ENCODE measurements at places on chromosomes 12 and 14.
A peak's percentile ranks its signal among the peaks of the same experiment; 100 is the strongest.

DNA sequence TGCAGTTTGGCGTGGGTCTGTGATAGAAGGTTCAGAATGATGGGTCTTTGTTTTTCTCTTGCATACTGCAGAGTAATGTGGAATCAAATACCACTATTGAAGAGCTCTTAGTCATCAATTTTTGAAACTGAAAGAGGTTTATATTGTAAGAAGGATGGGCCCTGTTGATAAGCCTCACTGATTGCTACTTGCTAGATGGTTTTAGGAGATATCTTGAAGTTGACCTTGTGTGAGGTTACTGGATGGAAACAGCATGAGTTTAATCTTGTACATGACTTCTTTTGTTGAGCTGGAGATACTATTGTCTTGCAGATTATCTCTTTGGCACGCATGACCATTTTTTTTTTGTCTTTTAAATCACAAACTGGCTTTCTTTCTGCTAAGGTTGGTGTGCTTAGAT is 13.8 kb downstream of the BICD1 start:
- no peak for DNase-seq

- DNase-seq: no peak
These were observed 56.1 kb downstream of the TECPR2 start for GRCh38 chr14:102418853-102419240.

GRCh38 chr12:71691504-71692129 is 5.7 kb downstream of the TMEM19 start:
- DNase-seq: no peak

DNA sequence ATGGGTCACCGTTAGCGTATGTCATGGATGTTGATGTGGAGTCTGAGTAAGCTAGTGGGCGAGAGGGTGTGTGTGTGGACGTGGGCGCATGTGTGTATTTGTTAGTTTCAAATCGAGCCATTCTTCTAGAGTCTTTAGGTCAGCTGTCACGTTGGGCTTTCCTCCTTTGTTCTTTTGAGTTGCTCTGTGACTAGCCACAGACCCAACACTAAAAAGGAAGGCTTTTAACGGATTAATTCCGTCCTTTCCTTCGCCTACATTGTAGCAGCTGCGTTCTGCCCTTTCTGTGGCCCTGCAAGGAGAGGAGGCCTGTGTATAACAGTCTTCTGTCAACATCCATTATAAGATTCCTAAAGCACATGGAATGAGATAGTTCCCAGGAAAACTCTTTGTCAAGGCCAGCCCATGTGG is 117.2 kb upstream of the DNM1L start:
- no peak for DNase-seq

DNA sequence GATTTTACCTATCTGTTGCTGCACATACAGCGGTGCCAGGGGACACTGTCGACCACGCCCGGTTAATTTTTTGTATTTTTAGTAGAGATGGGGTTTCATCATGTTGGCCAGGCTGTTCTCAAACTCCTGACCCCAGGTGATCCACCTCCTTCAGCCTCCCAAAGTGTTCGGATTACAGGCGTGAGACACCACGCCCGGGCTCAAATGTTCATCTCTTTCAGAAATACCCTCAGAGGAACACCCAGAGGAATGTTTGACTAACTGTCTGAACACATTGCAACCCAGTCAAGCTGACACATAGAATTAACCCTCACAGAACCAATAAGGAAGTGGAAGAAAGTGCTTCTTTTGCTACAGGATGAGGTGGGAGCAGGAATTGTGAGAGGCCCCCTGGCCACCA is 15.0 kb upstream of the ETFBKMT start:
- no peak for DNase-seq

DNA sequence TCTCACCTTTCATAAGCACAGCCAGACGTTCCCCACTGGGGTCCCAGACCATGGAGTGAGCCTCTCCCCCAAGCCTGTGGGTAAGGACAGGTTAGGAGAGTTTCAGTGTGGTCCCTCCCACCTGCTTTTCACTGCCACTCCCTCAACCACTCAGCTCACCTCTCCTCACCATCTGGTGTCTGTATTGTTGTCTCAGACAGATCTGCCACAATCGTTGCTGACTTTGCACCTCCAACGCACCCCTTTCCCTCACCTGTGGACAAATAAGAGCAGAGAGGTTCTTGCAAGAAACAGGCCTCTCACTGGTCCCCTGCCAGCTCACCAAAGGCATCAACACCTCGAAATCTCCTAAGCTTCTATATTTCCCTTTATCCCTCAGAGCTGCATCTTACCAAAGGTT is 8.8 kb downstream of the MYG1 start:
- no peak for DNase-seq

DNA sequence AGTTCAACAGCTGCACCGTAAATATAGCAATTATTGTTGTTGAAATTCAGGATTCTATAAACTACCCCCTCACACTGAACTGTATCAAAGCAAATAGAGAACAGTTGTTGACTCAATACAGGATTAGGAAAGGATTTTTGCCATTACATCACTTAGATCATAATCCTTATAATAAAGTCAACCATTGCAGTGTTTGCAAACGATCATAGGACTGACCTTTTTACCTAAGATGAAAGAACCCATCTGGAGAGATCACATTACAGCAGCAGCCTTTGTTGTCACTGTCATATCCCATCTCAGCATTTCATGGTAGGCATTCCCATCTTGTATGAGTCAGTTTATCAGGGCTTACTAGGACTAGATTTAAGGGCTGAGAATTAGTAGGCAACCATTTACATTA is 96.1 kb downstream of the IPO8 start:
- DNase-seq: no peak

DNA sequence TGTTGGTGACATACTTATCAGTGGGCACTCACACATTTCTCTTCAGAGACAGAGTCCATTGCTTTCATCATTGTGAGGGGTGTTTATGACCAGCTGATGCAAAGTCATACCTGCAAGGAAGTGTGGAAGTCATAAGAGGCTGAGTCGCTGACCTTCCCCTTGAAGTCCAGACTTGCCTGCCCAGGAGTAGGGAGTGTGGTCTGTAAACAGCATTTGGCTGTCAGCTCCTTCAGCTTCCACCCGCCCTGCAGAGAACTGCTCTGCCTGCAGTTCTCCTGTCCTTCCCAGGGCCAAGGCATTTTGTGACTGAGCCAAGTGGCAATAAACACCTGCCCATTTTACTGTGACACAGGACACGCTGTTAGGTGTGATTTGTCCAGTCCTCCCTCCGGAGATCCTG is 801.3 kb downstream of the BCL11B start:
- DNase-seq: no peak

- DNase-seq: no peak
These were observed 53.1 kb downstream of the TAOK3 start for GRCh38 chr12:118319627-118320026.

DNA sequence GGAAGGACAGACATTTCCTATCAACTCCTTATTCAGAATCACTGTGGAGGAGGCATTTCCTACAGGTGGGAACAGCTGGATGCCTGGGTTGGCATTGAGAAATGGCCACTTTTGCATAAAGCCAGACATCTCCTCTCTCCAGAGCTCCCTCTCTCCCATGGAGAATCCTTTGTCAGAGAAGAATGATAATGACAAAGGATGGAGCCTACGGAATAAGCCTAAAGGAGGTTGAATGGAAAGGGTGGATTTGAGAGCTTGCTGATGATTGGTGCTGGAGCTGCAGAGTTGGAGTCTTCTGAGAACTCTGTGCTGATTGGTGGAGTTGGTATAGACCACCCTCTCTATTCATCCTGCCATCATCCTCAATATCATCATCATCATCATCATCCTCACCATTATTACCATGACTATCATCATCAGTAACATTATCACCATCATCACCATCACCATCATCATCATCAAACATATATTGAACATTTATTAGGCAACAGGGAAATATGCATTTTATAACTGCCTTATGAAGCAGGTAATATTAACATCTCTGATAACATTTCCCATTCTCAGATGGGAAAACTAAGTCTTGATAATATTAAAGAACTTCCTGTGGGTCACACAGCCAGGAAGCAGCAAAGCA is 89.2 kb upstream of the HSPB8 start:
- no peak for DNase-seq

- DNase-seq: no peak
These were observed 121.7 kb downstream of the RALGAPA1 start for GRCh38 chr14:35687335-35687939.

DNA sequence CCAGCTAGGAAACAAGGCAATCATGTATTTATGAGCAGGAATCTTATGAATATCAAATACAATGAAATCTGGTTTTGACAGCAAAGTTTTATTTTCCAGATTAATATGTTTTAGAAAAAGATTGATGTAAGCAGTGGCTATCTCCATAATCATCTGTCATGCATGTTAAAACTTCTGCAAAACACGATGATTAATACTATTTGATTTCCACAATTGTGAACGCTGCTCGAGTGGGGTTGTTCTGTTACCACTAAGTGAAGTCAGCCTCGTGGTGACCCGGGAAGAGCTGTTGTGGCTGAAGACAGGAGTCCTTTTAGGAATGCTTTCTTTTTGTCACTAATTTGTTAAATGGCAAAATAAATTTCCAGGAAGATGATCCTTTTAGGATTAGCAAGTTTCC is 9.4 kb downstream of the CFAP251 start:
- no peak for DNase-seq

DNA sequence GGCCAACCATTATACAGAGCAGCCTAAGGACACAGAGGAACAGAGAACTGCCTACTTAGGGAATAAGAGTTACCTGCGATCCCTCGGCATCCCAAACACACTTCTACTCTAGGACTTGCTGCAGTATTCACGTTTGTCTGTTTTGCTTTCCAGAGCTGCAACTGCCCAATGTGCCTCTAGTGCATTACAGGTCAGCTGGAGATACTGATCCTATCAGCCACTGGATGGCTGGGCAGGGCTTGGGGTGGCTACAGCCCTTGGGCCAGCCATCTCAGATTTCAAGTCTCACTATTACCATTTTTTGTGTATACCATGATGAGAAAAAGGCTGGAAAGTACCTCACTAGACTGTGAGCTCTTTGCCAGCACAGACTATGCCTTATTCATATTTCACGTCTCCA is 4.6 kb downstream of the ARF3 start:
- DNase-seq: no peak

DNA sequence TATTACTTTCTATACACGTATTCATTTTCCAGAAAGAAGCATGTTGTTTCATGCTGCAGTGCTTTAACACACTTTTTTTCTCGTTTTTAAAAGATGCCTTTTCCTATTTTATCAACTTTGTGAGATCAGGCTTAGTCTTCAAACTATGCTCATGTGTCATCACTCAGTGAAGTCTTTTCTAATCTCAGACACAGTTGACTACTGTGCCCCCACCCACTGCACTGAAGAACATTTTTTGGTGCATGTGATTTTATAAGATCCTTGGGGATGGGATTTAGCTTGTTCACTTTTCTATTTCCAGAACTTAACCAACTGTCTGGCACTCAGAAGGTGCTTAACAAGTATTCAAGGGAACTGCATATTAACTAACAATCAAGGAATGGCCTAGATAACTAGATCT is 85.5 kb downstream of the CDK17 start:
- DNase-seq: no peak

- DNase-seq: no peak
These were observed 22.4 kb downstream of the NID2 start for GRCh38 chr14:52046376-52046917.

GRCh38 chr12:92384571-92384970 is 238.9 kb upstream of the BTG1 start:
- DNase-seq: no peak

GRCh38 chr12:62332598-62332997 is 72.4 kb downstream of the USP15 start:
- peak; percentile 61 for DNase-seq

DNA sequence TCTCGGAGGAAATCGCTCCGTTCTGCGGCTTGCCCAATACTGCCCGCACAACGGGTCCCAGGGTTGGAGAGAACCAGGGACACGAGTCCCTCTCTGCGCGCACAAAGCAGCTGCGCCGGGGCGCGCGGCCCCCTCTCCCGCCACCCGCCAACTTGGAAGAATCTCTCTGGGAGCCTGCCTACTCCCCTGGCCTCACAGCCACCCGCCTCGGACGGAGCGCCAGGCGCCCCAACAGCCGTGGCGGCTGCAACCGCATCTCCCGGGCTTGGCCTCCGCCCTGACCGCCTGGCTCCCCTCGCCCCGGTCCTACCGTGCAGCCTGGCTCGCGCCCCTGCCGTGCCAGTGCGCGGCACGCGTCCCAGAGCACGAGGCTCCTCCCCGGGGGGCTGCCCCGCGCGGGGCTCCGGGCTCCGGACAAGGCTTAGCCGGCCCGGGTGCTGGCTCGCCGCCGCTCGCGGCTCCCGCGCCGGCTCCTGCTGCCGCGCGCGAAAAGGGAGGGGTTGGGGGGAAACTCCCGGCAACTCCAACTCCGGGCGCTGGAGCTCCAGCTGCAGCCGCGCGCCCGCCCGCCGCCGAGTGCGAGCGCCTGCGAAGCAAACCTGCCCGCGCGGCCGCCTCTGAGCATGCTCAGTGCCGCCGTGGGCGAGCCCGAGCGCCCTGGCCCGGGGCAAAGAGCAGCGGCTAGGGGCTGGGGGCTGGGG is at the start of gene STXBP6:
STXBP6 (minus strand) TSS at position 580 of the 701 bp plus-strand sequence. CDS start 75,329 bp downstream, outside the sequence.
- no peak for DNase-seq

- no peak for DNase-seq
These were observed 256.0 kb downstream of the RPAP3 start for GRCh38 chr12:47449797-47450196.

DNA sequence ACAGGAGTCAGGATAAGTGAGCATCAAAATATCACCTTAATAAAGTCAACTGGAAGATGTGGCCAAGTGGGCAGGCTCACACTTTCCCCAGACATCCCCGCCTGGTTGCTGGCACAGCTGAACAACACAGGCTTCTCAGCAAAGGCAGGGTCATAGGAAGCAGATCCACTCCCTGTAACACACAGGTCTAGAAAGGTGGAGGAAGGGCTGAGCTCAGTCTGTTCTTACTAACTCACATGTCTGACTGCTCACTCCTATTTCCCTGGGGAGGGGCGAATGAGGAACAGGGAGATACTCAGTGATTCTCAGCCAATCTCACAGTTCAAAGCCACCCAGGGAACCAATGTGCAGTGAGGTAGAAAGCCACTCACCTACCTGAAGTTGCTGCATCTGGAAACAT is 45.0 kb upstream of the AMN1 start:
- no peak for DNase-seq

DNA sequence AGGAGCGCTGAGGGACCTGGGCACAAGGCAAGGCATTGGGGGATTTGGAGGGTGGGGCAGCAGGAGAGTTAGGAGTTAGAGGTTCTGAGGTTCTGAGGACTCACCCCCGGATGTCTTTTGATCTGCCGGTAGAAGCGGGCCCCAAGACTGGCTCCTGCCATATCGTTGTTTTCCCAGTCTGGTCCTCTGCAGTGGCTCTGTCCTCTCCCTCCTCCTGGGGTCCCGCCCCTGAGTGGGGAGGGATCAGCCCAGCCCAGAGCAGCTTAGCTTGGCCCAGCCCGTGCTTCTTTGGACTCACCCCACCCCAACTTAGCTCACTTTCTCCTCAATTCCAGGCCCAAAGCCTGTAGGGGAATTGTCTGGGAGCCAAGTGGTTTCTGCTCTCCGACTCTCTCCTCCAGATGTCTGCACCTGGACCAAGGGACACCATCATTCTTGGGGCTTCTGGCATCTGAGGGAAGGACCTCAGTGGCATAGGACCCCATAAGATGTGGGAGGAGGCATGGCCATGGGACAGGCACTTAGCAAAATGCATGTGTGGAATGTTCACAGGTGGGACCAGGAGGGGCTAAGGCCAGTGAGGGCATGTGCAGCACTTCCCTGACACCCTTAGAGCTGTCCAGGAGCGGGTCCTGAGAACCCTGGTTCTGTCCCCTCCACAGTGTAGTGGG is 7.5 kb downstream of the SHMT2 start:
- no peak for DNase-seq

- DNase-seq: no peak
These were observed 60.4 kb downstream of the BICDL1 start for GRCh38 chr12:120049426-120049825.
